Fibroblast of villous mesenchyme (primary cell): ENCODE measurements at places on chromosomes 3 and 15. TPM values are rescaled to one million over a fixed set of nuclear protein-coding genes. Genes with fewer than 3 reads are reported as not detected.

DNA sequence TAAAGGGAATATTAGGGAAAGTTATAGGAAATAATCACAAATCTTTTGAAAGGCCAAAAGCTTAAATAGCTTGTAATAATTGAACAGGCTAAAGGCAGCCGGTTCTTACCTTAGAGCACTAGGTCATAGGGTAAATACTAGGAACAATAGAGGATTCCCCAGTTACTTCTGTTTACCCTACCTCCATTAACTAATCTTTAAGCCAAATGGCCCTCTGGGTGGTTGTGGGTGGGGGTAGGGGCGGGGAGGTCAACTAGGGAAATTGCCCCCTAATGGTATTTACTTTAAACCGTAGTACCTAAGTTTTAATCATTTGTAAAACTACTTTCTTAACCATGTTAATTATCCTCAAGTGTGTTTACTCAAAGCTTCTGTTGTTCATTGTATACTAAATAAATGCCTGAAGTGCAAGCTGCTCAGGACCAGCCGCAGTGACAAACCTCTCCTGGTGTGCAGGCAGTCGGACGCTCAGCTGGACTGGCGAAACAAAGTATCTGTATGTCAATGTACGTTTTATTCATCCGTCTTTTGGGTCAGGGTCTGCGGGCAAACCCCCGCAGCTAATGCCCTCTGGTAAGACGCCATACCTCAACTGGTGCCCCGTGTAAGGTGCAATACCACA lies 18.9 kb downstream of the MAGEL2 start:
- no peak for DNase-seq

DNA sequence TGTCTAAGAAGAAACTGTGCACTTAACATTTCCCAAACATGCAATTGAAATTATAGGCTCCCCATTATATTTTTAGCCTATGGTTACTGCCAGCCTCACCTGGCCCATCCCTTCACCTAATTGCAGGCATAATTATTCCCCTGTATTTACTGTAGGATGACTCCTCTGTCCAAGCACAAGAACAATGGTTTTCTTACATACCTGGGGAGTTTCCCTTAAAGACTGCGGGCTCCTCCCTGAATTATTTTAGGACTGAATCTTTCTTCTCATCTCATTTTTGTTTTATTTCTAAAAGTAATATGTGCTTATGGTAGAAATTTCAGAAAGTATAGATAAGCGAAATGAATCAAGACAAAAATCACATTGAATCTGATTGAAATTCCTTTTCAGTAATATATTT lies 11.4 kb downstream of the TM4SF1 start:
- no peak for DNase-seq

DNA sequence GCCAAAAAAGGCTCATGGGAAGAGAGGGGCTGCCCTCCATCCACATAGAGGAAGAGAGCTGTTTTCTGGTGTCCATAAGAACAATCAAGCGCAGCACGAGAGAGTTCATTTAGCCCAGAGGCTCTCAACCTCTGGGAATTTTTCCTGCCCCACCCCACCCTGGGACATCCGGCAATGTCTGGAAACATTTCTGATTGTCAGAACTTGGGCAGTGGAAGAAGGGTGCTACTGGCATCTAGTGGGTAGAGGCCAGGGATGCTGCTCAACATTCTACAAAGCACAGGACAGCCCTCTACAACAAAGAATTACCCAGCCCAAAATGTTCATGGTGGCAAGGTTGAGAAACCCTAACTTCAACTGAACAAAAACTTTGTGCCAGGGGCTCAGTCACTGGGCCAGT lies 92.9 kb downstream of the RAB11A start:
- no peak for DNase-seq

IMPG2 gene
- 0.32 and 0.43 TPM in 2 replicates for total RNA-seq

- no peak for DNase-seq
Observed at GRCh38 chr15:45635763-45636292, 999 bp downstream of the SQOR start.

GRCh38 chr15:63986185-63986680 lies 60.1 kb downstream of the DAPK2 start:
- DNase-seq: no peak

SOX2 gene
- total RNA-seq: not detected in 2 replicates

ZCWPW2 gene
- 0.43 and 0.64 TPM in 2 replicates for total RNA-seq

CFAP20DC gene
- 1.3 and 1.7 TPM in 2 replicates for total RNA-seq

SERINC4 gene
- total RNA-seq: under 0.01 TPM in 1 of 2 replicates, not detected in the other

SPTBN5 gene
- total RNA-seq: 0.32 and 0.43 TPM in 2 replicates

TCTA gene
- 22.2 and 27.2 TPM in 2 replicates for total RNA-seq

IL12A gene
- total RNA-seq: 0.64 and 2.2 TPM in 2 replicates

GRCh38 chr15:76177491-76178040 lies 117.8 kb downstream of the TMEM266 start:
- peak; percentile 72 for DNase-seq

CMTM8 gene
- not detected in 2 replicates for total RNA-seq

SERPINI2 gene
- total RNA-seq: not detected in 2 replicates

DNA sequence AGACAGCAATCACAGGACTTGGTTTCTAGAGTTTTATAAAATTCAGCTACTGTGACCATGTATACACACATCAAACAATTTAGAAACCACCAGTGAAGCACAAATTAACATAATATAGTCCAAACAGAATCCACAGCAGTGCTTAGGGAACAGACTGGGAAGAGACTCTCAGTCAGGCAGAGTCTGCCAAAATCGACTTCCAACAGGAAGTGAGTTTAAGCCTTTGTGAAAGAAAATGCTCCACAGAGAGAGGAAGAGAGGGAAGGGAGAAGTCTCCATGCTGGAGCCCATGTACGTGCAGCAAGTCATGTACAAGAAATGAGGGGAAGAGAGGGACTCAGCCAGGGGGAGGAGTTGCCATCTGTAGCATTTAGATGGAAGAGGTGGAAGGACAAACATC lies 172.6 kb downstream of the IL5RA start:
- DNase-seq: no peak

GRCh38 chr3:171994646-171995428 lies 44.5 kb upstream of the FNDC3B start:
- DNase-seq: peak; percentile 97
